Stimulated activated CD8-positive, alpha-beta memory T cell treated with anti-CD3 and anti-CD28 coated beads, Interleukin-4, amount 100 ng/mL, for 1 hour (primary cell): ENCODE measurements at places on chromosomes 16 and 17.

- DNase-seq: no peak
These were observed 93.6 kb upstream of the NOG start for GRCh38 chr17:56499799-56500388.

GRCh38 chr17:72183194-72183685 is 62.4 kb downstream of the SOX9 start:
- no peak for DNase-seq

DNA sequence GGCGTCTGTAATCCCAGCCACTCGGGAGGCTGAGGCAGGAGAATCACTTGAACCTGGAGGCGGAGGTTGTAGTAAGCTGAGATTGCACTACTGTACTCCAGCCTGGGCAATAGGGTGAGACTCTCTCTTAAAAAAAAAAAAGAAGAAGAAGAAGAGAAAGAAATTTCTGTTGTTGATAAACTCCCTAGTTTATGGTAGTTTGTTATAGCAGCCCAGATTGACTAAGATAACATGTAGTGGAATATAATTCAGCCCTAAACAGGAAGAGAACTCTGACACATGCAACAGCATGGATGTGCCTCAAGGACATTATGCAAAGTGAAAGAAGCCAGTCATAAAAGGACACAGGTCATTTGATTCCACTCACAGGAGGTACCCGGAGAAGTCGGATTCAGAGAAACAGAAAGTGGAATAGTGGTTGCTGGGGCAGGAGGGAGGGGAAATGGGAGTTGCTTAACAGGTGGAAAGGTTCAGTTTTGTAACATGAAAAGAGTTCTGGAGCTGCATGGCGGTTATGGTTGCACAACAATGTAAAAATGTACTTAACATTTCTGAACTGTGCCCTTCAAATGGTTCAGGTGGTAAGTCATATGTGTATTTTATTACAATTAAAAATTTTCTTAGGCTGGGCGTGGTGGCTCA is 26.0 kb upstream of the PRM1 start:
- DNase-seq: no peak

DNA sequence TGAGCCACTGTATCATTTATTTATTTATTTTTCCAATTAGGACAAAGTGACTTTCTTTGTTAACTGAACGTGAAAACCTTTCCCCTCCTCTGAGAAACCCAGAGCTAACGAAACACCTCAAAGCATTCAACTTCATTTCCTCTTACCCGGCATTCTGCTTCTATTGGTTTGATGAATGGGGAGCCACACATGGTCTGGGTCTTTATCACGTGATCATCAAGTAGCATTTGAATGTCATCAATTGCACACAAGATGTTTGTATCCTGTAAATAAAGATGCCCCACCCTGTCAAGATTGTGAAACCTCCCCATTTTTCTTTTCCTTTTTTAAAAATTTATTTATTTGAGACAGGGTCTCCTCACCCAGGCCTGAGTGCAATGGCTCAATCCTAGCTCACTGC is 80.1 kb downstream of the DNAH3 start:
- no peak for DNase-seq

DNA sequence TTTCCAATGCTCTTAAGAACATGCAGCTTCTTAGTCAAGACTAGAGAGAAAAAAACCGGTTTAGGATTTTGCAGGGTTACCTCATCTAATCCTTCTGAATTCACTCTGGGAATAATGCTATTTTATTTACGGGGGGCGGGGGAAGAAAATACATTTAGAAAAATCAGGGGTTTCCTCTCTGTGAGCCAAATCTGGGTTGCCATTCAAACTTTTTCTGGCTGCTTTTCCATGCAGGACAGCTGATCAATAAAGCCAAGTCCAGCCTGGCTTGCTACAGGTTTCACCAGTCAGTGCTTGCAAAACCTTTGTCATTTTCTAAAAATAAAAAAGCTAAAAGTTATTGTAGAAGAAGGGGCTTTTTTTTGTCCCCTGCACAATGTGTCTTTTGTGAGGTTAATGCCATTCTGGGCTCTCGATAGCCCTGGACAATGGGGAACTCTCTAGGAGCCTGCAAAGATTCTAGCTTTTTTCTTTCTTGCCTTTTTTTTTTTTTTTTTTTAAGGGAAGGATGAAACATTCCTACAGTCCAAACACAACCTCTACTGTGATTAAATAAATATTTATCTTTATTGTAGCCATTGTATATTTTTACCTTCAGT is 13.1 kb upstream of the ZFHX3 start:
- DNase-seq: no peak

DNA sequence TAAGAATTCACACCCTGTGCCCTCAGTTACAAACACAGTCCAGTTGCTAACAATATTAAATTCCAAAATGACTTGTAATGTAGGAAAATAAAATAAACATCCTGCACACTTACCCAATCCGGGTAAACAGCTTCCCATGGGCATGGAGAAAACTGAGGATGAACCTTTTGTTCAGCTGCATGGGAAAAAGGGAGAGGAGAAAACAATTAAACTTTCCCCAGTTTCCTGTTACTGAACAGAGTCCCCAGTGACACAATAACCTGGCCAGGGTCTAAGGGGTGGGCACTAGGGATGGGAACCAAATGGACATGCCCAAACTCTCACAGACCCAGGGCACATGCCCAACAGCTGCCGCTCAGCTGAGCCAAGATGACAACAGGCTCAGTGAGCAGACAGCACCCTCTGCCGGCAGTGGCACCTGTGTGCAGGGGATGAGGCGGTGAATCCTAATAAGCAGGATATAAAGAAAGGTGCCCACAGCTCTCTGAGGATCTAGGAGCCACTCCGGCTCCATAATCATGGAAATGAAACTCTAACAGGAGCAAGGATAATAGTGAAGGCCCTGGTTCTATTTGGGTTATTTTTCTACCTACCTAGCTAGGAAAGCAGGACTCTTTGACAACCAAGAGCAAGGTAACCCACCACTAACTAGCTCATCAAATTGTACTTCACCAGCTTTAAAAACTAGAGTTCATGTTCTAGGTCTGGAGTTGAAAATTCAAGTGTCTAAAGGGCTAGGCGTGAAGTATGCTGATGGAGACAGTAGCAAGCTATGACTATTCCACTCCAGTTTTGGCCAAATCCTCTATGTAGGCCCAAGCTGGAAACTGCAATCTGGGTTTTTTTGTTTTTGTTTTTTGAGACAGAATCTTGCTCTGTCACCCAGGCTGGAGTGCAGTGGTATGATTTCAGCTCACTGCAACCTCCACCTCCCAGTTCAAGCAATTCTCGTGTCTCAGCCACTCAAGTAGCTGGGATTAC is 58.8 kb downstream of the SMG6 start:
- DNase-seq: peak; percentile 69

DNA sequence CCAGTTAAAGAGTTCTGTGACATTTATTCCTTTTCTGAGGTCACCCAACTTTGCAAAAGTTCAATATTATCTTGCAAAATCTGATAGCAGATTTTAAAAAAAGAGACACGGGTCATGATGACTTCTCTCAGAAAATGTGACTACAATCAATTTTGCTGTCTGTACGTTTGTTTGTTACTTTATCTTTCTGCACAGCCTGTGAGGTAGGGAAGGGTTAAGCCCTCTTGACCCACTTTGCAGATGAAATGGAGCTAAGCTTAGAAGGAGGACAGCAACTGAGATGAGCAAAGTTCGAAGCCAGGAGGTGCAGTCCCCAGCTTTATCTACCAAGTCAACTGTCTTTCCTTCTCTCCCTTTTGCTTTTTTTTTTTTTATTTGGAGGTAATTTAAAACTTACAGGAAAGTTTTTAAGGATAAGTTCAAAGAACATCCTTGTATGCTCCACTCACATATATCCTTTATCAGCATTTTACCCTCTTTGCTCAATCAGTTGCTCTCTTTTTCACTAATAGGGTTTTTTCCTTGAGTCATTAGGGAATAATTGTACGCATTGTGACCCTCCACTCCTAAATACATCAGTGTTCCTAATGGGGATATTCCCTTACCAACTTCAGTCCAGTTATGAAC is 86.8 kb downstream of the MSI2 start:
- DNase-seq: no peak

GRCh38 chr17:63945784-63946439 is 13.8 kb upstream of the CD79B start:
- DNase-seq: no peak

- DNase-seq: no peak
These were observed 3.8 kb upstream of the DCXR start for GRCh38 chr17:82041144-82041814.

- DNase-seq: no peak
These were observed 32.5 kb downstream of the MEAK7 start for GRCh38 chr16:84471966-84472365.

GRCh38 chr16:85398688-85399582 is 214.2 kb upstream of the GSE1 start:
- DNase-seq: no peak

DNA sequence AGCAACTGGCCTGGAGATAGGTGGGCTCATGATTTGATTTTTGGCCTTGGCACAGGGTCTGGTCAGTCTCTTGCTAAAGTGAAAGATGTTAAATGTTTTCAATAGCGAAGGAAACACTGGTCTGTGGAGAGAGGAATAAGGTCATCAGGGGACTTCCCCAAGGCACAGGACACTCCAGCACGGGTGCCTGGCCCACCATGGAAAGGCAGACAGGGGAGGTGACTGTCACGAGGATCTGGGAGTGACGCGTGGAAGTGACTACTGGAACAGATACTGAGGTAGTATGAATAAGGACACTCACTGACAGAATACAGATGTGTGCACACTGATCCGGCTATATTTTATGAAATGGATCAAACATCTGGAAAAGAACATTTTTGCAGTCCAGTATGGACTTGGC is 16.7 kb upstream of the ICAM2 start:
- no peak for DNase-seq

GRCh38 chr17:79803997-79804855 is 7.3 kb upstream of the CBX8 start:
- DNase-seq: no peak

GRCh38 chr17:10743316-10744009 is 13.6 kb upstream of the TMEM220 start:
- DNase-seq: no peak

DNA sequence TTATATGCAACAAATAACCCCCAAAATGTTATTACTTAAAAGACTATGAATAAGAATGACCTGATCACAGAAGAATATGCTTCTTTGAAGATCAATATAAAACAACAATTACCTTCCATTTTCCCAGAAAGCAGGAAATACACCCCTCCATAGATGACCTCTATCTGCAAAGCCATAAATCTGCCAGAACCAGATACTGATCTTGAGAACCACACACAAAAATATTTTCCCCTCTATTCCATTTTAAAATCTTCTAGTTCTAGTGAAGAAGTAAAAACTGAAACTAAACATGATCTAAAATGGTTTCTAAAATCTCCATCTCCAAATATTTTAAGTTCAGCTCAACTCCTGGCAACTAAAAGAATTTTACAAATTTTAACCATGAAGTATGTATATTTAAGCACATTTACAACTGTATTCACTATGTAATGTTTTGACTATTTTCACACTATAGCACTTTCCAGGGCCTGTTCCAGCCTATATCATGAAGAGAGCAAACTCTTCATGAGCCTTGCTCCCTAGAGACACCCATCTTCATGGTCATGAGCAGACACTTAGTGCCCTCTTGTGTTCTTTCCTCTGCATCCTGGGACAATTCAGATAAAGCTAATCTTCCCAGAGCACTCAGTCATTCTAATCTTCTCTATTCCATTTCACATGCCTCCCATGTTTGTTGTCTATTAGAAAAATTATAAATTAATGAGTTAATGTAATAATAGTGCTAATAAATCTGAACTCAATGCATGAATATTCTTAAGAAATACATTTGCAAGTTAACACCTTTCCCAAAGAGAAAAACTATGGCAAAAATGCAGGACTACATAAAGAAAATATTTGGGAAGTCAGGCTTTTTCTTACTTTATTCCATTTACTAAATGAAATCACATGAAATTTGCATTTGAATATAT is 87.0 kb downstream of the HELZ start:
- no peak for DNase-seq

- DNase-seq: no peak
These were observed 71.5 kb downstream of the RAP1GAP2 start for GRCh38 chr17:2867441-2868424.

- DNase-seq: peak; percentile 66
These were observed 2.9 kb downstream of the PHOSPHO1 start for GRCh38 chr17:49227436-49228261.

DNA sequence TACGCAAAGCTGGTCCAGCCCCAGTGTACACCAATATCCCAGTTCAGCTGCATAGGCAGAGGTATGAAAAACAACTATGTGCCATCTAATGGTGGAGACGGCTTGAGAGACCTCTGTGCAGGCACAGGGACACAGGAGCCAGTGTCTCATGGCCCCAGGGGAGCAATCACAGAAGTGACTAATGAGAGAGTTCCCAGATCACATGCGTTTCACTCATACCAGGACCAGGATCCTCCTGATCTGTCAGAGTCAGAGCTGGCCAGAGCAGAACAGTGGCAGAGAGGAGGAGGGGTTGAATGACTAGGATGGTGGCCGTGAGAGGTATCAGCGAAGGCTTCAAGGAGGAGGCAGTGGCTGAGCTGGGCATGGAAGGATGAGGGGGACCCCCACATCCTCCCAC is 41.1 kb downstream of the TMEM132E start:
- DNase-seq: no peak

DNA sequence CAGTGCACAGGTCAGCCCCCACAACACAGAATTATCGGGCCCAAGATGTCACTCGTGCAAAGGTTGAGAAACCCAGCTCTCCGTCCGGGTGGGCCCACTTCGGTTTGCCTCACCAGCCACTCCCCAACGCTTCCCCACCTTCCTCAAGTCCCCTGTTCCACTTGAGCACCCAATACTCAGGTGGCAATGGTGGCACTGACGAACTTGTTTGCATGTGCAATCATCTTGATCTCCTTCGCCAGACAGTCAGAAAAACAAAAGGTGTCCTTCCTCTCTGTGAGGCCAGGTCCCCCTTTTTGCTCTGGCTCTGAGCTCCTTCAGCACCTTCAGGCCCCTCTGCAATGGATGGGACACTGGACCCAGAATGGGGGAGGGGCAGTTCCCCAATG is 3.7 kb downstream of the GGA2 start:
- DNase-seq: no peak

- DNase-seq: peak; percentile 58
These were observed 4.3 kb downstream of the MYO1C start for GRCh38 chr17:1487939-1488825.

DNA sequence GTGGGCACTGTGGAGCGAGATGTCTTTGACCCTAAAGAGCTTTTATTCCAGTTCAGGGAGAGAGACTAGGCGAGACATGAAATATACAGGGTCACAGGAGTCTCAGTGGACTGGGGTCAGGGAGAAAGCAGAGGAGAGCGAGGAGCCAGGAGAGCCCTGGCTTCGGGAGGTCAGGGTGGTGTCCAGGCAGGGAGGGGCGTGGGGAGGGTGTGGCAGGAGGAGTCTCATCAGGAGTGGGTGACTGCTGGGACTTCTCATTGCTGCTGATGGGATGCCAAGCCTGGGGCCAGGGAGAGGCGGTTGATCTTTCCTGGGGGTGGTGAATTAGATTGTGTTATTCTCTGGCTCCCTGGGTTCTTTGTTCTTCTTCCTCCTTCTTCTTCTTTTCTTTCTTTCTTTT is 22.4 kb upstream of the USP7 start:
- DNase-seq: no peak

GRCh38 chr16:89741342-89742014 is 20.1 kb downstream of the ZNF276 start:
- no peak for DNase-seq
